ENCODE measurements at places on chromosomes 4 and X.

DNA sequence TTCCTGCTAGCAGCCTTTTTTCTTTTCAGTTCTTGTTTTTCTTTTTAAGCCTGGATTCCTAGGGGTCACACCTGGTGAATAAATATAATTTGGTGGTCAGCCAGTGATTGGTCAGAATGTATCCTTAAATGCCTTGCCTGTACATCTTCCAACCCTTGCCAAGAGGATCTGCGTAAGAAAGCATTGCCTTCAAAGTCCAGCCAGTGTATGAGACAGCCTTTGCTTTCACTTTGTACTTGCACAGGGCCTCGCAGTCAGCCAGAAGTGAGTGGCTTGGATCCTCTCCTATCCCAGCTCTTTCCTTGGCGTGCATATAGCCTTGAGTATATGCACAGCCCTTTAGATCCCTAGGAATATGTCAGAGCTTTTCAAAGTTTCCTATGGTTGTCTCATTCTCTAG is 22.2 kb downstream of the KANTR start:
- DNase-seq = no peak

GRCh38 chr4:92346289-92346688 is 42.5 kb downstream of the GRID2 start:
- DNase-seq = no peak

GRCh38 chr4:179762840-179763239 is 2320.6 kb upstream of the AGA start:
- no peak for DNase-seq

- no peak for DNase-seq
Measured at GRCh38 chrX:66680451-66680850, 41.6 kb upstream of the EDA2R start.

- no peak for DNase-seq
Measured at GRCh38 chr4:153241970-153242838, 38.0 kb downstream of the TRIM2 start.

GRCh38 chr4:142077048-142077447 is 440.7 kb downstream of the IL15 start:
- DNase-seq = no peak

DNA sequence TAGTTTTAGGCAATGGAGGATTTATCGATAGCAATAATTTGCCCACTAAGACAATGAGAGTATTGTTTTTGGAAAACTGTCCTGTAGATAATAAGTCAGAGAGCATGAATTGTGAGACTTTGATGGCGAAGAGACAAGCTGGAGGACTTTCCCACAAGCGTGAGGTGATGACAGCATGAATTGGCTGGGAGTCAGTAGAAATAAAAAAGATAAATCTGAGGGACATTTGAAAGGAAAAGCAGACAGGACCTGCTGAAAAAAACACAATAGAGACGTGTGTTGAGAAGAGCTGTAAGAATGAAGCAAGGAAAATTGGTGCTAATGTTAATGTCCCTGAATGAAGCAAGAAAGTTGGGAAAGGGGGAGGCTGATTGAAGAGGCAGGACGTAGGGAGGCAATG is 233.5 kb downstream of the DCTD start:
- DNase-seq = no peak

GRCh38 chr4:8296491-8296890 is 26.9 kb downstream of the HTRA3 start:
- no peak for DNase-seq

- no peak for DNase-seq
Measured at GRCh38 chr4:165248102-165248501, 40.7 kb downstream of the KLHL2 start.

DNA sequence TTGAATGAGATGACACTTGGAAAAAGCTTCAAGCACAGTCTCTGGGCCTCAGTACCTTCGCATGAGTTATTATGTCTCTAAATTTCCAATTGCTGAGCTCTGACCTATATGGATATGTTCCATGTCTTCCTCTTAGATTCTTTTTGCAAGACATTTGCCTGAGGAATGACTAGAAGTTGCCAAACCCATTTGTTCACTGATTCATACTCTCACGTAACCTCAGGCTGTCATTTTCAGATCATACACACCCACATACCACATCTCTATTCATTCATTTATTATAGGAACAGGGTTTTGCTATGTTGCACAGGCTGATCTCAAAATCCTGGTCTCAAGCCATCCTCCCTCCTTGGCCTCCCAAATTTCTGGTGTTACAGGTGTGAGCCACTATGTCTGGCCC is 2137.1 kb upstream of the TENM3 start:
- DNase-seq = no peak

GRCh38 chr4:18441676-18442075 is 420.1 kb upstream of the LCORL start:
- no peak for DNase-seq

GRCh38 chr4:25358515-25359275 is 18.4 kb upstream of the ANAPC4 start:
- DNase-seq = no peak

DNA sequence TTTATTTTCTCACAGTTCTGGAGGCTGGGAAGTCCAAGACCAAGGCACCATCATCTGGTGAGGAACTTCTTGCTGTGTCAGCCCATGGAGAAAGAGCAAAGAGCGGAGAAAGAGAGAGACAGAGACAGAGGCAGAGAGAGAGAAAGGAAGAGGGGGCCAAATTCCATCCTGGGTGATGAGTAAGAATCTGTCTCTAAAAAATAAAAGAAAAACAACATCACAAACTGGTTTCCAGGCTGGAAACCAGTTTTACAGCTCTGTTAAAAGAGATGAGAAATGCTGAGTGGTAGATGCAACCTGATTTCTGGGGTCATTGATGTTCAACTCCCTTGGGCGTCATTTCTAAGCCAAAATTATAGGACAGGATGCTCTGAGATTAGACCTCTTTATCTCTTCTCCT is 72.9 kb downstream of the SHOX start:
- no peak for DNase-seq

DNA sequence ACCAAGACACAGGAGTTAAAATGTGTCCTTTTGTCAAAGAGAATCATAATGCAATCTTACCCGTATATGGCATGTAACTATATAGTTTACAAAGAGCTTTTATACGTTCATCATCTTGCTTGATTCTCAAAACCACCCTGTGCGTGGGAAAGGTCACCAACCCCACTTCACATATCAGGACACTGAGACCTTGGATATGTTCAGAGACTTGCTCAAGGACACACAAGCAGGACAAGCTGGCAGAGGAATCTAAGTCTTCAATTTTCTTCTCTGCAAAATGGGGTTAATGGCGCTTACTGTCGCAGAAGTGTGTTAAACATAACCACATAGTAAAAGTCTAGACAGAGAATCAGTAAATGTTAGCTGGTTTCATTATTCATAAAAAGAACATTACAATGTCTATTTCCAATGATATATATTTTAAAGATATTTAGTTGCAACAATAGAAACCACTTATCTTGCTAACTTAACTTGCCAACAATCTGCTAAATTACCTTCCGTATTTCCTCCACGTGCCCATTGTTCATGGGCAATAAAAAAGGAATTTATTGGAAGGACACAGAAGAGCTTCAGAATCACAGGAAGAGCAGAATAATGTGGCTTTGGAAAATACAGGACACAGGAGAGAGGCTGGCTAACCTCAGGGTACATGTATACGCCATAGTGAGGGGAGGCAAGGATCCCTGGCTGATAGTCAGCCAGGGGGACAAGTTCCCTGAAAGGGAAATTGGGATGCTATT is 64.6 kb upstream of the TAPT1 start:
- no peak for DNase-seq

DNA sequence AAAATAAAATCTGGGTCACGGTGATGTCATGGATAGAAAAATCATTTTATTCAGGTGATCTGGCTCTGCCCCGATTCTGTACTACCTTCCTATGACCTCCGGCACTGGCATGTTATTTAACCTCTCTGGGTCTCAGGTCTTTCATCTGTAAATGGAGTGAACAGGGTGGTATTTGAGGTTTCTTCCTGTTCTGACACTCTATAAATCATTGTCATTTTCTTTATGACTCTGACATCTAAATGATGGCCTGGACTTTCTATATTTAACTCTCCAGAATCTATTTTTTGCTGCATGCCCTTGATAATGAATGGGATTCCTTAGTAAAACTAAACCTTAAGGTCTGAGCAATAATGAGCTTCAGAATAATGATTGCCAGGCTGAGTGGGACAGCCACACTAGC is 422.0 kb upstream of the CNKSR2 start:
- DNase-seq = no peak

DNA sequence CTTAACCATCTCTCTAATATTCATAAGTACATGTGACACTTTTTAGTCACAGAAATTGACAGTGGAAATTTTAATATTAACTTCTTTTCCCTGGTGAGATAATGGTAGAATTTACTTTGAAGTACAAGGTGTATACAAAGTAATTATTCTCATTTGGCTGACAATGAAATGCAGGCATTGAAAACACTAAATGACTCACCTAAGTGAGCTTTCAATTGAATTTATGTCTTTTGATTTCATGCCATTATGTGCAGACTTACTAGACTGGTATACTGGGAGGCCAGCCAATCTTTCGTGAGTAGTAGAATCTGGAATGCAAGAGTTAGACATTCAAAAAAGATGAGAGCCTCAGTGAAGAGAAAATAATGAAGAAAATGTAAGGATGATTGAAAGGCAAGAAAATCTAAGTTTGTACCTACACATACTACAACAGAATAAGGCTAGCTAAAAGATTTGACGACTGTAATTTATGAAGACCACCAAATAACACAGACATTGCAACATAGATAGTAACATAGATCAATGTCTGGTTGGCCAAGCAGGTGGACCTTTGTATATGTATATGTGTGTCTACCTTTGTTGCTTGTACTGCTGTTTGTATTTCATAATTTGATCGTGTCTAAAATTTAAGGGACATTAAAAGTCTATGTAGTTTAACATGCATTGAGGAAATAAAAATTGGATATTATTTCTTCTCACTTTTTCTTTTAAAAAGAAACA is 459.7 kb downstream of the IL15 start:
- DNase-seq = no peak

GRCh38 chr4:79227860-79228259 is 98.0 kb downstream of the NAA11 start:
- no peak for DNase-seq

GRCh38 chr4:167842487-167842886 is 249.8 kb upstream of the ANXA10 start:
- no peak for DNase-seq

- no peak for DNase-seq
Measured at GRCh38 chr4:154497889-154498288, 6.3 kb upstream of the DCHS2 start.

GRCh38 chrX:132483488-132483887 is 5.3 kb downstream of the MBNL3 start:
- DNase-seq = no peak

GRCh38 chr4:3127112-3127511 is 52.6 kb downstream of the HTT start:
- no peak for DNase-seq

DNA sequence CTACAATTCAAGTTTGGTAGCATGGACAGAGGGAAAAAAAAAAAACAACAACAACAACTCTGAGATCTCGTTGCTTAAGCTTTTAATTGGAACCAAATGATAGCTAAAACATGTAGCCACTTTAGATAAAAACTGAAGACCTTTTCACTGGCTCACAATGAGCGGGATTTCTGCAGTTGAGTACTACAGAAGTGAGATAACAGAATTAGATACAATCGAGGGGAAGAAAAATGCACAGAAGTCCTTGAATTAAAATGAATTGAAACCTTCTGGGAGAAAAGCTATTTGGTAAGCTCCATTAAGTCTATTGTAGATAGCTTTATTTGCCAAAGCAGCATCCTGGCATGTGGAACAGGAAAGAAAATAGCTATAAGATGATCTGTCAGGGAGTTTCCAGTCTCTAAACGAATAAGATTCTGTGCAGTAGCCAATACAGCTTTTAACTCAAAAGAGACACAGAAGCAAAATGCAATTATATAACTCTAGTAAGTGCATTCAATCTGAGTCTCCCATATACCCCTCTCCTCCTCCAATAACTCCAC is 248.5 kb downstream of the ENOX2 start:
- no peak for DNase-seq

GRCh38 chr4:181599134-181599533 is 644.1 kb upstream of the TENM3 start:
- no peak for DNase-seq

DNA sequence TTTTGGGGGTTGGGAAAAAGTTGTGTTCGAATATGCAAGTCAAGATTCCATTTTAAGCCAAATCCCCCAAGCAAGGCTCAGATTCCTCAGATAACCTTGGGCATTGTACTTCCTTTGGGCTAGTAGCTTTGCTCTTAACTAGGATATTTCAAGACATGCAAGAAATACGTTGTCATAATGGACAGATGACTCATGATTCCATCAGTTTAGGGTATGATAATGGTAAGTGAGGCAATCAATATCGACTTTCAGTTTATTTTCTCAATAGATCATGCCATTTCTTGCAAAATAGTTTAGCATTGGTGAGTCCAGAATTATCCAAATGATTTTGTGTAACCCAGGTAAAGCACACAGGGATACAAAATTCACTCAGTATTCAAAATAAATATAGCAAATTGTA is 25.4 kb downstream of the CFAP299 start:
- no peak for DNase-seq

DNA sequence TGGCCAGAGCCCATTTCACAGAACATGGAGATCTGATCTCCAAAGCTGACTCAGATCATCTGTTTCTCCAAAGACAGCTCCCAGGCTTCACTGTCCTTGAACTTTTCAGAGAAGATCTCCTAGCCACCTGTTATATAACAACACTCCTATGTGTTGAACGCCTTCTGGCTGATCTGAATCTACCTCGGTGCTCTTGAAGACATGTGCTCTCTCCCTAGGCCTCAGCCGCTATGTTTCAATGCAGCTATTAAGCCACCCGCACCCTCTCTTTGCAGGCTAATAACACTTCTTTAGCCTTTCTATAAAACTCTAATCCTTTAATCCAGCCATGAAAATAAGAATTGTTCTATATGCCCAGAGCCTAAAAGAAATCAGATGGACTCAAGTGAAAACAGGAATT is 34.9 kb downstream of the SEL1L3 start:
- no peak for DNase-seq

- no peak for DNase-seq
Measured at GRCh38 chrX:153740631-153741222, 16.1 kb downstream of the ABCD1 start.

- no peak for DNase-seq
Measured at GRCh38 chr4:114383721-114384120, 214.9 kb upstream of the UGT8 start.

DNA sequence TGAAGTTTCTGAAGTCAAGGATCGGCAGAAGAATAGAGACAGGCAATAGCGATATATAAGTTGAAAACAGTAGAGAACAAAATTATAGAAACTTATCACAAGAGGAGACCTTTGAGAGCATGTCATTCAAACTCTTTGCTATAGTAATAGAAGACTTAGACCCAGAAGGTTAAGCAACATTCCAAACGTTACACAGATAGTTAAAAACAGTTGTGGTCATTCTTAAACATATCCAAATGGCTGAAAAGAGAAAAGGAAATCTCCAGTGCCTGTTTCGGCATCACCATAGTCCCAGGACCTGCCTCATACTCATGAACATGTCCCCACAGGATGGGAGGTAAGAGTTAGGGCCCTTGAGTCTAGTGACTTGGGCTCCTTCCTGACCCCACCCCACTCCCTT is 258.1 kb upstream of the NOCT start:
- no peak for DNase-seq

- no peak for DNase-seq
Measured at GRCh38 chr4:31918891-31919290, 1198.7 kb downstream of the PCDH7 start.

- no peak for DNase-seq
Measured at GRCh38 chrX:49704691-49705404, 9.1 kb upstream of the PAGE1 start.
